ENCODE measurements at places on chromosomes 11 and 22. TPM values are rescaled to one million over a fixed set of nuclear protein-coding genes. Genes with fewer than 3 reads are reported as not detected.

The PNPLA5 gene
- not detected for total RNA-seq

The NCAM1 gene
- 187 TPM for total RNA-seq

The PGA4 gene
- not detected for total RNA-seq

- DNase-seq = no peak
Measured at GRCh38 chr11:128576555-128576954, 10.8 kb downstream of the ETS1 start.

DNA sequence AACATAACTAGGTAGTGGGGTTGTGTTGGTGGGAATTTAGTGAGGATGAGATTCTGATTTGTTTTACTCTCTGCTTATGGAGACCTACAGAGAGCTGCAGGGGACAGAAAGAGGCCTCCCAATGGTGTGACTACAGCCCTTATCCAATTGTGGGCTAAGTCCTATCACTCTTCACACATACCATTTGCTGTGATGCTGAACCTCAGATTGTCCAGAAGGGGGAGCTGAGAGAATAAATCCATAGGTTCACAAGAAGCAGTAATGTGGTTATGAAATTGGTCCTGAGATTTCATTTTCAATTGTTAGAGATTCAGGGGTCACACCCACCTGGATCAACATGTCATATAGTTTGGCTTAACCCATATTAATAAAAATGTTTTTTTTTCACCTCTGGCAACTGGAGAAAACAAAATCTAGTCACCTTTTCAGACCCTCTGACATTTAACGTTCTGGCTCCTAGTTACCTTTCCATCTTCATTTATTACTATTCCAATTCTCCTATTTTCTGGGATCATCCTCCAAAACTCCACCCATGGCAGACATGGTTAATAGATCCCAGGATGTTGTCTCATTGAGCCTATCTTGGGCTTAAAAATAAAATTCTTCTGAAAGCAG lies 53.3 kb upstream of the PTPN5 start:
- DNase-seq = peak; percentile 23

- DNase-seq = no peak
Measured at GRCh38 chr11:44939673-44940395, 10.8 kb downstream of the TP53I11 start.

DNA sequence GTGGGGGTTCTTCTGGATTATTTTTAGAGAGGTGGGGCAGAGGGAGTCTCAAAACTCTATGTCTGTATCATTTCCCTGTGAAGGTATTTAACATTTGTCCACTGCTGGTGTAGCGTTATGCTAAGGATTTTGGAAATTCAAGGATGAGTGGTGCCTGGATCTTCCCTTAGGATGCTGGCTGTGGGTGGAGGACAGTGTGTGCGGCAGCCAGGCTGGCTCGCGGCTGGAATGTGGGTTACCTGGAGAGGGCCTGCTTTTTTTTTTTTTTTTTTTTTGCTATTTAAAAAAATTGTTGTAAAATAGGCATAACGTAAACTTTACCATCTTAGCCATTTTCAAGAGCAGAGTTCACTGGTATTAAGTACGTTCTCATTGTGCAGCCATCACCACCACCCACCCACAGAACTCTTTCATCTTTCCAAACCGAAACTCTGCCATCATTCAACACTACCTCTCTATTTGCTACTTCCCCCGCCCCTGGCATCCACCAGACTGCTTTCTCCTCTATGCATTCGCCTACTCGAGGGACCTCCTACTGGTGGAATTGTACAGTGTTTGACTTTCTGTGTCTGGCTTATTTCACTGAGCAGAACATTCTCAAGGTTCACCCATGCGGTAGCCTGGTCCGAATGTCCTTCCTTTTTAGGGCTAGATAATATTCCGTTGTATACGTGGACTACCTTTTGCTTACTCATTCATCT lies 67.1 kb downstream of the PARVB start:
- no peak for DNase-seq

DNA sequence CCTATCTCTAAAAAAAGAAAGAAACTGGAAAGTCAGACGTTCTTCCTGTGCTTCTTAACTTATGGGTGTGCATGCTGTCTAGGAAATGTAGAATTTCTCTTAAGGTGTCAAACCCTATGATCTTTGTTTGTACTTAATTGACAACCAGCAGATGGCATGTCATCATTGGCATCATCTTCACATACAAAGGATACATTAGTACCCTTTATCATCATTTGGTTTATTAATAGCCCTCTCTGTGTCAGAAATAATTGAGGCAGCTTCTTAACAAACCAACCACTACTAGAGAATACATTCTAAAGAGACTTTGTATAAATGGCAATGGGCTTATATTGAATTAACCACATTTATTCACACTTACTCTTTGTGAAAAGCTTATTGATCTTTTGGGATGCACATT lies 13.9 kb downstream of the SRPRA start:
- DNase-seq = no peak

GRCh38 chr11:70828593-70829082 lies 423.7 kb downstream of the SHANK2 start:
- no peak for DNase-seq

- no peak for DNase-seq
Measured at GRCh38 chr11:18384157-18384641, 10.2 kb upstream of the LDHA start.

DNA sequence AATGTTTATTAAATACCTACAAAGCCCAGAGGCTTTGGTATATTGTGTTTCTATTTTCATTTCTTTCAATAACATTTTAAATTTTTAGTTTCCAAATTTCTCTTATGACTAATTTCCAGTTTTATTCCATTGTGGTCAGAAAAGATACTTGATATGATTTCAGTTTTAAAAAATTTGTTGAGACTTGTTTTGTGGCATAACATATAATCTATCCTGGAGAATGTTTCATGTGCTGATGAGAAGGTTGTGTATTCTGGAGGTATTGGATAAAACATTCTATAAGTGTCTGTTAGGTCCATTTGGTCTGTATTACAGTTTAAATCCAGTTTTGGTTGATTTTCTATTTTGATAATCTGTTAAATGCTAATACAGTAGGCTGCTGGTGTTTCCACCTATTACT lies 9.8 kb upstream of the RAG1 start:
- no peak for DNase-seq

DNA sequence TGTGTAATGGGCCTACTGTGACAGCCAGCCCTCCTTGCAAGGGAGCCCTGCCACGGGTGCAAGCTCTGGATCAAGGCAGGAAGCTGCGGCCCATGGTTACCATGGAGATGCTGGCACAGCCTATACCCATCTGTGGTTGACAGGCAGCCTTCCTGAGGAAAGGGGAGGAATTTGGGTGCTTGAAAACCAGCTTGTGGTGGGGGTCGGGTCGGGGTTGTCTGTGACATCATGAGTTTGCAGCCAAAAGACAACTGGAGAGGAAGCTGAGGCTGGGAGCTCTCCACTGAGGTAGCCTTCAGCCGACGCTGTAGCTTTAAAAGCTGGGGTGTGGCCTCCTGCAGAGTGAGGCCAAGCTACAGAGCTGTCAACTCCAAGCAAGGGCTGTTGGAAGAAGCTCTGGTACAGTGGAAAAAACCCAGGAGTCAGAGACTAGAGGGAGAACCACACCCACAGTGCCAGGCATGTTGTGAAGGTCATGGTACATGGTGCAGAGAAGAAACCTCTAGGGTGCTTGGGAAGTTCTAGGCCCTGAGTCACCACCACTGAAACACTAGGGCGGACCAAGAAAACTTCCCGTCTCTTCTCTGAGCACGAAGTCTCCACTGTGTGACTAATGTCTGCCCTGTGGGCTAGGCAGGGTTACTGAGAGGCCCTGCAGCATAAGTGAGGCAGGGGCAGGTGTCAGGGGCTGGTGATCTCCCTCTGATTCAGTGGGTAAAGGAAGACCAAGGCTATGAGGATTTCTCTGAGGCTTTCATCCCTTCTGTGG lies 10.8 kb upstream of the LDHA start:
- peak; percentile 83 for DNase-seq

- DNase-seq = no peak
Measured at GRCh38 chr22:33529424-33530113, 390.7 kb downstream of the LARGE1 start.

GRCh38 chr11:73218106-73218829 lies at the start of gene P2RY2:
Gene P2RY2 (plus strand): TSS chr11:73218281. CDS start chr11:73234160, 15,879 bp downstream.
- DNase-seq = peak; percentile 24

- DNase-seq = no peak
Measured at GRCh38 chr11:18001191-18001590, 11.7 kb downstream of the SERGEF start.

GRCh38 chr22:46780453-46780852 lies 18.0 kb downstream of the TBC1D22A start:
- no peak for DNase-seq

Measured in natural killer cell (primary cell).